ENCODE measurements at places on chromosomes 5 and 9. TPM values are rescaled to one million over a fixed set of nuclear protein-coding genes. Genes with fewer than 3 reads are reported as not detected.
A peak's percentile ranks its signal among the peaks of the same experiment; 100 is the strongest.

EFCAB9 gene
- total RNA-seq: not detected

NPR3 gene
- total RNA-seq: 4.7 TPM

STK32A gene
- total RNA-seq: 6.6 TPM

SUSD3 gene
- 3.6 TPM for total RNA-seq

TEX48 gene
- total RNA-seq: not detected

IFNB1 gene
- not detected for total RNA-seq

ZFAND5 gene
- total RNA-seq: 172 TPM

LIFR gene
- total RNA-seq: 80.1 TPM

SPINK7 gene
- not detected for total RNA-seq

SLC34A1 gene
- total RNA-seq: not detected

DNA sequence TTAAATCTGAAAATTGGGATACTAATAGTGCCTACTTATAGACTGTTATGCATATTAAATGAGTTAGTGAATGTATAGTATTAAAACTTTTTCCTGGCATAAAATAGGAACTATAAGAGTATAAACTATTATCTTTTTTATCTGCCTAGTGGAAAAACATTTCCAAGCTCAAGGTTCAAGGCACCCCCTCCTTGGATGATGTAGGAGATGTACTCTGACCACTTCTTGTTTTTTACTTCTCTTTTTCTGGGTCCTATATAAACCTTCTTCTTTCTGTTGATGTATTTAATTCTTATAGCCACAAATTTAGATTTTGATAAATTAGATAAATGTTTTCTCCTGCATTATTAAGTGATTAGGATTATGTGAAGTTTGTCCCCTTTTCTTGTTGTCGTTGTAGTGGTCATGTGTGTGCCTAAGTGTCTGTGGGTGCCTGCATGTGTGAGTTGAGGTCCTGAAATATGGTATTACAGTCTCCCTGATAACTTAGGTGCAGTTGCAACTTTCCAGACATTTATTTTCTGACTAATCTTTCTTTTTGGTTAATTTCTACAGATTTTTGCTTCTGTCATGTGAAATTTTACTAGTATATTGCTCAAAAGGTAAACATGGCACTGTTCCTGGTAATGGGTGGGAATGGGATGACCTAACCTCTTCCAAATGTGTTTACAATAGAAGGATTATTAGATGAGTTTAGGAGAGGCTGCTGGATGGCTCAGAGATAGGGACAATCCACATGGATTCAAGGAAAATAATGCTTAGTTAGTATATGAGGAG is 160.8 kb upstream of the CDKN2B start:
- no peak for DNase-seq
- H3K36me3 ChIP-seq: no peaks in the 10 kb centered on the region
- no peak overlapping the region for H3K4me3 ChIP-seq
- H3K27me3 ChIP-seq: no peaks in the 10 kb centered on the region
- no peak overlapping the region for H3K27ac ChIP-seq
- H3K4me1 ChIP-seq: no peaks in the 10 kb centered on the region

- no peaks in the 10 kb centered on the region for H3K27me3 ChIP-seq
- DNase-seq: no peak
- no peak overlapping the region for H3K27ac ChIP-seq
- H3K4me3 ChIP-seq: no peak overlapping the region
These were observed 8.2 kb downstream of the RAPGEF1 start for GRCh38 chr9:131731644-131732043.

DNA sequence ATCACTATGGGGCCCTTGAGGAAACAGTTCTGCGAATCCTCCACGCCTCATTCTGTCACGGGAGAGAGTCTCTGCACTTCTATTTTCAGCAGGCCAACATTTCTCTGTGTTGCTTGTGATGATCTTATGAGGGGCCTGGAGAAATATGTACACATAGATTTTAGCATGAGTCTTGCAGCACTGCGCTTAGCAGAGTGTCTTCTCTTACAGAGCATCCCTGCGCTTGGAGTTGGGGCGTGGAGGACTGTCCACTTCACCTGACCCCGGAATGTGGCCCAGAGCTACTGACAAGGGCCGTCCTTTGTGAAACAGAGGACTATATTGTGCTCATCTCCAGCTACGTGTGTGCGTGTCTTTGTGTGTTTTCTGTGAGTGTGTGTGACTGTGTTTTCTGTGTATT is 428.2 kb upstream of the IRX4 start:
- H3K4me3 ChIP-seq: no peak overlapping the region
- H3K27me3 ChIP-seq: no peaks in the 10 kb centered on the region
- no peaks in the 10 kb centered on the region for H3K4me1 ChIP-seq
- no peak overlapping the region for H3K27ac ChIP-seq
- no peak for DNase-seq

DNA sequence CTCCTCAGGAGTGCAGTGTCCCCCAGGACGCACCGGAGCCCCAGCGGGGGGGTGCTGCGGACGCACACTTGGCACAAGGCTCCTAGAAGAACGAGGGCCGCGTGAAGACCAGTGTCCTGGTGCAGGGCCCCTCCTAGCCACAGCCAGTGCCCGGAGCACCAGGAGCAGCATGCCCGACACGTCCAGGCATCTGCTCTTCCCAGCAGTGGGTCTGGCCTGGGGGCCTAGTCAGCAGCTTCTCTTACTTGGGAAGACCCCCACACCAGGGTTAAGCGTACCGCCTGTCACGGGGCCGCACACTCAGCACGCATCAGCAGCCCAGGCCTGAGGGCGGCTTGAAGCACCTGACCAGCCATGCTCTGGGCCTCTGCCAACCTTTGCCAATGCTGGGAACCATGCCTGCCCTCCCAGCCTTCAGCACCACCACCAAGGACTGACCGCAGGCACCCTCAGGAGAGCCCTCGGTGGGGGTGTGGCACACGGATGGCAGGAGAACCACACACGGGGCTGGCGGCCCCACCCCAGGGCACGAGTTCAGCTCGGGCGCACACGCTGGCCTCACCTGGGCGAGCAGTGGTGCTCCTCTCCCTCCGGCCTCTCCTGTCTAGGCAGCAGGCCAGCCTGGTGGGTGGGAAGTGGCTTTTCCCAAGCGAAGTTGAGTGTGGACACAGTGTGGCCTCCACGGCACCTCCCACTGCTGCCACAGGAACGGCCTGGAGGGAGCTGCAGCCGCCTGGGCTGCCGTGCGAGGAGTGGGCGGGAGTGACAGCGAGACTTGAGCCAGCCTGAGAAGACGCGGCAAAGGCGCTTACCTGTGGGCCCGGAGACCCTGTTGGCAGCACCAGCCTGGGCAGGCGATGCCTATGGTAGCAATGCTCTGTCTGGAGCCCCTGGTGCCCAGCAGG is 12.0 kb upstream of the AJM1 start:
- H3K4me1 ChIP-seq: peaks cover 20% of the 10 kb centered on the region
- H3K36me3 ChIP-seq: peaks cover 20% of the 10 kb centered on the region
- no peaks in the 10 kb centered on the region for H3K27me3 ChIP-seq
- no peak overlapping the region for H3K27ac ChIP-seq

DNA sequence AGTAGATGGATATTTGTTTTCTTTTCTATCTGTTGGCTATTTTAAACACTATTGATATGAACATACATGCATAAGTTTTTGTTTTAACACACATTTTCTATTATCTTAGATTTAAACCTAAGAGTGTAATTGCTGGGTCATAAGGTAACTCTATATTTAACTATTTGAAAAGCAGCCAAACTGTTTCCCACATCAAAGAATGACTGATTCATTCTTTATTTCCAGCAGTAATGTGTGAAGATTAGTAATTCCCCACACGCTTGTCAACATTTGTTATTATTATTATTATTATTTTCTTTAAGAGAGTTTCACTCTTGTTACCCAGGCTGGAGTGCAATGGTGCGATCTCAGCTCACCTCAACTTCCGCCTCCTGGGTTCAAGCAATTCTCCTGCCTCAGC is 1495.8 kb downstream of the EFNA5 start:
- H3K27me3 ChIP-seq: no peaks in the 10 kb centered on the region
- H3K4me3 ChIP-seq: no peak overlapping the region
- H3K27ac ChIP-seq: no peak overlapping the region
- no peak for DNase-seq
- H3K36me3 ChIP-seq: no peaks in the 10 kb centered on the region

DNA sequence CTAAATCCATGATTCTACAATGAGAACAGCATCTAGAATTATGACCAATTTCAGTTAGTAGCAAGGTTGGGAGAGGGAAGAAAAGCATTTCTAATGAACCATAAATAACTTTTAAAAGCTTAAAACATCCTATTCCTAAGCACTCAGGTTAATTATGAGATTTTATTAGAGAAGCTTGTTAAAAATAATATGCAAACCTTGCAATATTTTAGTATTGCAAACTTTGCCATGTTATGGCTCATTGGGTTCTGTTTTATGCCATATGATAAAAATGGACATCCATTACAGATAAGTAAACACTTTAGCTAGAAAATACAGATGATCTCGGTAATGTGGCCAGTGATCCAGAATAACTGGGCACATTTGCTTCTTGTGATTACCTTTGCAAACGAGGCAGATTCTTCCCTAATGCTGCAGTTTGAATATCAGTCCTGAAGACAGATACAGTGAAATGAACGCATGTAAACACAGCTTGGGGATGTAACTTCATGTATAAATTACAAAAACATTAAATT is 447.0 kb downstream of the PLK2 start:
- H3K27ac ChIP-seq: no peak overlapping the region
- DNase-seq: no peak
- no peaks in the 10 kb centered on the region for H3K36me3 ChIP-seq
- no peaks in the 10 kb centered on the region for H3K4me1 ChIP-seq
- H3K27me3 ChIP-seq: no peaks in the 10 kb centered on the region

DNA sequence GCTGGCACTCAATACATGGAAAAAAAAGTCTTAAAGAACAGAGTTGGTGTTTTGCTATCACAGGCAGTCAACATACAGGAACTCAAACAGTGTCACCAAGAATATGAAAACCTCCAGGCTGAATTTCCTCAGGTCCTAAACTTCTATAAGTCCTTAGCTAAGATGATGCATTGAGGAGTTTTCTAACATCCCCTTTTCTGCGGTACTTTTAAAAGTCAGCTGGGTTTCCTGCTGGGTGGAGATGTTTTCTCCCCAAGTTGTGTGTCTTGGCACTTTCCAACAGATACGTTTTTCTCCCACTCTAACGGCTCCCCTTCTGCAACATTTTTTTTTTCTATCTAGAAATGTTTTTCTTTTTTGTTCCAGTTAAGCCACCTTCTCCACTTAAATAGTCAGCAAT is 244.8 kb upstream of the HAPLN1 start:
- no peaks in the 10 kb centered on the region for H3K27me3 ChIP-seq
- DNase-seq: no peak
- H3K4me1 ChIP-seq: no peaks in the 10 kb centered on the region
- no peak overlapping the region for H3K4me3 ChIP-seq
- H3K27ac ChIP-seq: no peak overlapping the region

GRCh38 chr5:151745071-151745705 is 13.2 kb downstream of the ATOX1 start:
- H3K36me3 ChIP-seq: peaks cover 3% of the 10 kb centered on the region
- no peak overlapping the region for H3K4me3 ChIP-seq

GRCh38 chr9:85741095-85741874 is 469 bp downstream of the AGTPBP1 start:
- peak overlapping the region; percentile 73 for H3K4me3 ChIP-seq
- H3K36me3 ChIP-seq: no peaks in the 10 kb centered on the region
- peak overlapping the region; percentile 97 for H3K27ac ChIP-seq
- H3K27me3 ChIP-seq: no peaks in the 10 kb centered on the region
- peak; percentile 39 for DNase-seq
- H3K4me1 ChIP-seq: peaks cover 6% of the 10 kb centered on the region

- DNase-seq: peak; percentile 35
- no peak overlapping the region for H3K27ac ChIP-seq
- no peak overlapping the region for H3K4me3 ChIP-seq
- H3K4me1 ChIP-seq: peaks cover 12% of the 10 kb centered on the region
- H3K27me3 ChIP-seq: no peaks in the 10 kb centered on the region
These were observed 271.6 kb downstream of the SYK start for GRCh38 chr9:91073049-91073810.

GRCh38 chr9:82167296-82167695 is 178.7 kb downstream of the SPATA31D1 start:
- H3K27me3 ChIP-seq: no peaks in the 10 kb centered on the region
- H3K4me3 ChIP-seq: no peak overlapping the region
- no peaks in the 10 kb centered on the region for H3K36me3 ChIP-seq
- H3K4me1 ChIP-seq: no peaks in the 10 kb centered on the region
- H3K27ac ChIP-seq: no peak overlapping the region
- no peak for DNase-seq

DNA sequence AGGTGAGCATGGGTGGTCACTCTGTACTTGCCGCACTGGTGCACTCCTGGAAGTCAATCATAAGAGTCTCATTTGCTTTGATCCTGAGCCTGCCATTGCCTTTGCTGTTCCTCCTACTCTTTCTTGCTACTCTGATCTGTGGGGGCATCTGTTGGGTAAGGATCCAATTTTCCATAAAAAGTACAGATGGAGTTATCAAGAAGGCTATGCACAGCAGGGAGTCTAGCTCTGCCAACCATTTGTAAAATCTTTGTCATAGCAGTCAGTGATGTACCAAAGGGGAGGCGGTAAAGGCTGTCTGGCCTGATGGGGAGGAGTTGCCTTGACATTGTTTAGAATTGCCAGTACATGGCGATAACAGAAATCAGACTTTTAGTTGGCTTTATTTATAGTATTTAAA is 109.0 kb upstream of the PLPPR1 start:
- no peaks in the 10 kb centered on the region for H3K36me3 ChIP-seq
- no peak overlapping the region for H3K27ac ChIP-seq
- no peaks in the 10 kb centered on the region for H3K4me1 ChIP-seq
- H3K4me3 ChIP-seq: no peak overlapping the region

DNA sequence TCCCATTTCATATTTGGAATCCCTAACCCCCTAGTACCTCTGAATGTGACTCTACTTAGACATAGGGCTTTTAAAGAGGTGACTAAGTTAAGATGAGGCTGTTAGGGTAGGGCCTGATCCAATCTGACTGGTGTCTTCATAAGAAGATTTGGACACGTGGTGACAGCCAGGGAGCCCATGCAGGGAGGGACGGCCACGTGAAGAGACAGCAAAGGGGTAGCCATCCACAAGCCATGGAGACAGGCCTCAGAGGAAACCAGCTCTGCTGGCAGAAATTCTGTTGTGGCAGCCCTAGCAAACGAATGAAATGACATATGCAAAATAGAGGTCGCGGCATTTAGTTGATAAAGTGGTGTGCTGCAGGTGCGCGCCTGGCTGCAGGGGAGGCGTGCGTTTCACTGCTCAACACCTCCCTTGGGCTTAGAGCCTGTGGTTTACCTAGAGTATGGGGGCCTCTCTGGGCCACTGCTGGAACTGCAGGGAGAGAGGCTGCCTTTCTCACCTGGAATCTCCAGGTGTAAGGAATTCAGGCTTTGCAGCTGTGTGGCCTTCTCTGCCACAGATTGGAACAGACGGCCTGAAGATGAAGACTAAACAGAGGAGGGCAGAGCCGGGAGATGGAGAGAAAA is 7.1 kb upstream of the AFAP1L1 start:
- peak; percentile 80 for DNase-seq
- no peaks in the 10 kb centered on the region for H3K36me3 ChIP-seq
- H3K4me3 ChIP-seq: no peak overlapping the region
- H3K4me1 ChIP-seq: no peaks in the 10 kb centered on the region
- no peak overlapping the region for H3K27ac ChIP-seq
- H3K27me3 ChIP-seq: no peaks in the 10 kb centered on the region

DNA sequence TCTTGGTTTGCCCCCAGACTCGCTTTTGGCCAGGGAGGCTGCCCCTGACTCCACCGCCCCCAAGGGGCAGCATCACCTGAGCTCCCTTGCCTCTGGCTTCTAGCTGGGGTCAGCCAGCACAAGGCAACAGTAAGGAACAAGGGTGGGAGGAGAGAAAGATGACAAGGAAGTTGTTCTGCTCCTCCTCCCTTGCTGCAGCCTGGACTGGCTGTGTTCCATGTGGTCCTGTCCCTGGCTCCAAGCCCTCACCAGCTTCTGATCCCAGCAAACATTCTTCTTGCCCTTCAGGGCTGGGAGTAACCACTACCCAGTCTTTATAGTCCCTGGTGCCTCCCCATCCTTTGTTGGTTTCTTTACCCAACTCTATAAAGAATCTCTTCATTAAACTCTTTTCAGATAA is 100.3 kb upstream of the SPIN1 start:
- no peaks in the 10 kb centered on the region for H3K36me3 ChIP-seq
- H3K4me3 ChIP-seq: no peak overlapping the region
- H3K27me3 ChIP-seq: no peaks in the 10 kb centered on the region
- no peak overlapping the region for H3K27ac ChIP-seq
